ENCODE measurements at places on chromosomes 2 and 18.
A peak's percentile ranks its signal among the peaks of the same experiment; 100 is the strongest.

DNA sequence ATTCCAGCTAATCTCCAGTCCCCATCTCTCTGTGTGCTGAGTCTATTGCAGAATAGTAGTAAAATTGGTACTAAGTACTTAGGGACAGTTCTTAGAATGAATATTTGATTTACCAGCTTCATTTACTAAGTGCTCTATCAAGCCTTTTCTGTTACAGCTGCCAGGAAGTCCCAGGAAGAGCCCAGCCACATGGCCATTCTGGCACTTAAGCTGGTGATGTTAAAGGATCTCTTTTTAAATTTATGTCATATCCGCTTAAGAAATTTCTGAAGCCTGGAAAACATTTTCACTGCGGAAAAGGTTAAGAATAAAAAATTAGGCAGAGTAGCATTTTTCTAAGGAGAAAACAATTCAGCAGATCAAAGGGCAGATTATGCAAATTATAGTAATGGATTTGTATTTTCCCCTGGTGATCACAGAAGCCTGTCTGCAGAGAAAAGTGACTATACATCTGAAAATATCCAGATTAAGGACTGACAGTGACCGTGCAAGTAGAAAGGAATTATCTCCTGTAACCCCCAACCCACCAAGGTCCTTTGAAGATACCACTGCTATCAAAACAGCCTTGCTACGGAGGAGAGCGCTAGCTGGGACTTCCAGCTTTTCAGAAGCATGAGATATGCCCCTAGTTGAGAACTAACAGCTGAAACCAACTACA lies 260.8 kb downstream of the SH3BP4 start:
- DNase-seq: no peak

GRCh38 chr2:3793249-3793648 lies 89.9 kb downstream of the DCDC2C start:
- no peak for DNase-seq

GRCh38 chr2:168912466-168912865 lies 11.4 kb downstream of the G6PC2 start:
- no peak for DNase-seq

DNA sequence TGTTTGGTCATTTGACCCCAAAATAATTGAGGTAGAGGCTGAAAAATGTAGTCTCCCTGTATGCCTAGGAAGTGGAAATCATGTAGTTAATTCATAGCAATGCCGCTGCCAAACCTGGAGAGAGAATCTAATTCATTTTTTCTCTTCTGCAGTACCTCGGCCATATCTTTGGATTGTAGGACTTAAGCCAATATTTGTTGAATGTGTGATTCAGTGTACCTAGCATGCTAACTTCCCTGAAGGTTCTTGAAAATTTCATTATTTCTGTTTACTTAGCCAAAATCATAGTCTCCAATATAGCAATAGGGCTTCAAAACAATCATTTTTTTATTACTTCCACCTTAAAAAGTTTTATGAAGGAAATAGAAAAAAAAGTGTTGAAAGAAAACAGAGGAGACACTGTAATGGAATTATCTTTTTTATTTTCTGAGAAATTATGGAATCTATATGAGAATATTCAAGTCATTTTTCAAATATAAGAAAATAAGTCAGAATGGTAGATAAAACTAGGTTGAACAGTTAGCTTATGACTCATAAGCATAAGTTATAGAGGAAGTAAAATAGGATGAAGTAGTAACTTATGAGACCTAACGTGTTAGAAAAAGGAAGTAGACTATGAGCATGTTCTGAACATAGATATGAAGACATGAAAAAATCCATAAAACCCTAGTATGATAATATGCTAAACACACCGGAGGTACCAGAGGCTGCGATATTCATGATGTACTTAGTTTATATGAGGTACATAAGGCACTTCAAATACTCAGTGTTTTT lies 35.2 kb upstream of the CDH19 start:
- DNase-seq: no peak

DNA sequence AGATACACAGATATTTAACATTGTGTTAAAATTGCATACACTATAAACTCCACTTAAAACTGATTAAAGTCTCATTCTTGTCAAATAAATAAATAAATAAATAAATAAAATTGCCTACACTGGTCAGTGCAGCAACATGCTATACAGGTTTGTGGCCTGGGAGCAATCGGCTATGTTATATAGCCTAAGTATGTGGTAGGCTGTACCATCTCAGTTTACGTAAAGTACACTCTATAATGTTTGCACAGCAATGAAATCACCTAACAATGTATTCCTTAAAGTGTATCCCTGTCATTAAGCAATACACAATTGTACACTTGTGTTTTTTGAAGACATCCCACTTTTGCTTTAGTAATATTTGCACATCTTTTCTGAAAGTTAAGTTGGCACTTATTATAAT lies 337.7 kb upstream of the SETBP1 start:
- no peak for DNase-seq

GRCh38 chr2:11646530-11646929 lies 23.5 kb downstream of the NTSR2 start:
- DNase-seq: no peak

DNA sequence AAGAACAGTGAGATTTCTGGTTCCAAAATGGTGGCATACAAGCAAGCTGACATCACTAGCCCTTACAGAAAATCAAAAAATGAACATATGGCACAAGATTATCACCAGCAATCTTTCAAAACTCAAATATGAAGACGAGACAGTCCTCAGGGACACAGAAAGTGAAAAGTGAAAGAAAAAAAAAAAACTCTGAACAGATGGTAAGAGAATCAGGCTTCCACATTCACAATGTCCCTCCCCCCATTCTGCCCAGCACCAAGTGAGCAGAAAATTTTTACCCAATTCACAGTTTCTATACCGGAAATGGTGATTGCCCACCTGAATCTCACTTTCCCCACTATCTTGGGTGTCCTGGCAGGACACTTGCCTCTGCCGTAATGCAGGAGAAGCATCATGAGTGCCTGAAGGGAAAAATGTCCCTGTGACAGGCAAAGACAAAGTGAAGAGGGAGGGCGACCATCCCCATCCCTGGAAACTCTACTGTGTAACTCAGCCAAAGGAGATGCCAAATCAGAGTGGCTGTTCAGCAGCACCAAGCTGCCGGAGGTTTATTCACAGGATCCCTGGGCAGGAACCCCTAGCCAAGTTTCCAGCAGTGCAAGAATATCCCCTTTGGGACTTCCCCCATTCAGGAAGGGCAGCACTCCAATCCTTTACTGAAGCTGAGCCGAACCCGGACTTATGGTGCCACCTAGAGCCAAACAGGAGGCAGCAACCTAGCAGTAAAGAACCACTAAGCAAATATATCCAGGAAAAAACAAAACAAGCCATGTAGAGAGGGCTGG lies 312.2 kb downstream of the LRATD1 start:
- no peak for DNase-seq

- DNase-seq: no peak
Measured at GRCh38 chr2:237167934-237168333, 82.2 kb downstream of the COPS8 start.

- no peak for DNase-seq
Measured at GRCh38 chr2:2777876-2778275, 446.8 kb upstream of the MYT1L start.

DNA sequence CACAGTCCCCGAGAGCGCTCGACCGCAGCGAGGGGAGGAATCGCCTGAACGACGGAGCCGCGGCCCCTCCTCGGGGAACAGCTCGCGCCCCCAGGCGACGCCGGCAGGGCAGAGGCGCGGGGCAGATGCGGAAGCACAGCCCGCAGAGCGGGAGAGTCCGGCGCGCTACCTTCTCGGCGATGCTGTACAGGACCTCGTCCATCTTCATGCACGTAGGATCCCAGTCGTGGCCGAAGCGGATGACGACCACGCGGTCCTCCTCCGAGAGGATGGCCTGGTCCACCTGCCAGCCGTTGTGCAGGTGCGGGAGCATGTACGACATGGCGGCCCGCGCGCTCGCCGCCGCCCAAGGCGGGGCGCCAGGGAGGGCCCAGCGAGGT lies 302 bp downstream of the TXNL4A start:
- DNase-seq: no peak

DNA sequence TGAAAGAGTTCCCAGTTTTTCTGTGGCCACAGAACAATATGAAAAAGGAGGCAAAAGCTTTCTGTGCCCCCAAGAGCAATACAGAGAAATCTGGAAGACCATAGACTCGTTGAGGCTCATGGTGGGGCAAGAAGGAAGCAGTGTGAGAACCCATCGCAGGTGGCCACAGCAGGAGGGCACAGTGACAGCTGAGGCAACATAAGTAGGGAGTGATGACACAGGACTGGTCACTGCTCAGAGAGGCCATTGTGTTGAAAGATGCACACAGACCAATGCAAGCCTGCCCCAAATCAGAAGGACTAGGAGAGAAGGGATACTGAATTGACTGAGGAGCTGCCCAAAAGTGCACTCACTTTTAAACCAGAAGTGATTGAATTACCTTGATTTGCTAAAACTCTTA lies 483.6 kb downstream of the EPHA4 start:
- no peak for DNase-seq

DNA sequence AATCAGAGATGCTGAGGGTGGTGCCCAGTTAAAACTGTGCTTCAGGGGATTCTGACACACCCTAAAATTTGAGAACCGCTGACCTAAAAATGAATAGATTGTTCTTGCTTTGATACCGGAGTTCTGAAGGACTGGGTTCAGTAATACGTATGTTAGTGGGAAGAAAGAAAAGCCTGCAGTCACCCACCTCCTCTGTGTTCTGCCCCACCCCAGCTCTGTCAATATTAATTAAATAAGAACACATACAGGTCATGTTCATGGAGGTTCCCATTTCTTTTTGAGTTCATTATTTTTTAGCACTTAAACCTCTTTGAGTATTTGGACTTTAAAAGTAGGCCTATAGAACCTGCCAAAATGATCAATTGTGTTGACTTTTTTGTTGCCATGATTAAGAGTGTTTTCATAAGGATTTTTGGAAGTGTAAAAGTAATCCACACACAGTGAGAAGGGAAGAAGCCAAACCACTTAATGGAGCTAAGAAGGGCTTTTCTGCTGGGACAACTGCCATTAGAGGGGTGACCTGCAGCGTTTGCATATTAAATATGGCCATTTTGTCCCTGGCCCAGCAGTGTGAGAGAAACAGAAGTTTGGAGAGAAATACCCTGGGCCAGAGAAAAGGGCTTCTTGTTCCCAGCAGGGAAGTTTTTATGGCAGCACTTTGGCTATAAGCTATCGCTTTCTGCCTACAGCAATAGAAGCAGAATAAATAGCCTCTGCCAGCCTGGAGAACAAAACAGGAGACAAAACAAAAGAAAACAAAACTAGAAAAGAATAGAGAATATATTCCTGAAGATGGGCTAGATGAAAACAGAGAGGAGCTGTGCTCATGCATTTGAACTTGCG lies 80.7 kb upstream of the RNF152 start:
- no peak for DNase-seq

- no peak for DNase-seq
Measured at GRCh38 chr2:196442211-196442610, 197.3 kb upstream of the CCDC150 start.

GRCh38 chr2:23327887-23328286 lies 57.1 kb upstream of the KLHL29 start:
- no peak for DNase-seq

DNA sequence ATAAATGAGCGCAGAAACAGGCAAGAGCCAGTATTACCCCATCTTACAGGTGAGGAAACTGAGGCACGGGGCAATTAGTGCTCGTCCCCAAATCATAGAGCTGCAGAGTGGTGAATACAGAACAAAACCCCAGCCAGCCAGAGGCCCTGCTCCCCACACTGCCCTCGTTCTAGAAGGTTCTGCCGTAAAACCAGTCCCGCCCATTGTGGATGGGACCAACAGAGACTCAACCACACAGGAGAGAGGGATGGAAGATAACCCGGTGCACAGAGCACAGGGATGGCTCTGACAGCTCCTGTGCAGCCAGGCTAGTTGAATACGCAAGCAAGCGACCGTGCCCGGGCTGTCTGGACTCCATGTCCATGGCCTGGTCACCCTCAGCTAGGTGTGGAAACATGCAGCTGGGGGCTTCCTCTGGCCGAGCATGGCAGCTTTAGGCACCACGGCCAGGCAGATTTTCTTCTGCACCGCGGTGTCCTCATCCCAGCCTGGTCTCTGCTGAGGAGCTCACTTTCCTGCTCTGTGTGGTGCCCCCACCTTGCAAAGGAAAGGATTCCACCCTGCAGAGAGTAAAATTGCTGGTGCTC lies 146.4 kb downstream of the TPO start:
- DNase-seq: no peak

GRCh38 chr2:26020231-26020640 lies 13.6 kb upstream of the RAB10 start:
- no peak for DNase-seq

DNA sequence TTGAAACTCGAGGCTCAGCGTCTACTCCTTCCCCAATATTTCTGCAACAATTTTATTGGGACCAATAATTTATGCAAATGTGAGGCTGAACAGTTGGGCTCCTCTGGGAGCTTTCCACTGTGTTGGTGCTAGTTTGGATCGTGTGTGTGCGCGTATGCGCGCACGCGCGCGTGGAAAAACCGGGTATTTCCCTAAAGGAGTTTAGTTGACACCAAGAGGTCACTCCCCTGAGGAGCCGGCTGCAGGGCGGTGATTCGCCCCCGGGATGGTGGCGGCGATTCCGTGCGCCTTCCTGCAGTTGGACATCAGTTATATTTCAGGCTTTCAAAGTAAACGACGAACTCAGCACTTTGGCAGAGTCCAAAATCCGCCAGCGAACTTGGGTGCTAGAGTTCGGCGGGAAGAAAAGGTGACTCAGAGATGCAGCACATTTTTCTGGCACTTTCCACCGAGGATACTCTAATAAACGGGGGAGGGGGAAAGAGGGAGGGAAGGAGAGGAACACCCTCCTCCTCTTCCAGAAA lies 186.5 kb upstream of the FANCL start:
- peak; percentile 53 for DNase-seq

GRCh38 chr2:176967911-176968450 lies 244.6 kb upstream of the HNRNPA3 start:
- no peak for DNase-seq

DNA sequence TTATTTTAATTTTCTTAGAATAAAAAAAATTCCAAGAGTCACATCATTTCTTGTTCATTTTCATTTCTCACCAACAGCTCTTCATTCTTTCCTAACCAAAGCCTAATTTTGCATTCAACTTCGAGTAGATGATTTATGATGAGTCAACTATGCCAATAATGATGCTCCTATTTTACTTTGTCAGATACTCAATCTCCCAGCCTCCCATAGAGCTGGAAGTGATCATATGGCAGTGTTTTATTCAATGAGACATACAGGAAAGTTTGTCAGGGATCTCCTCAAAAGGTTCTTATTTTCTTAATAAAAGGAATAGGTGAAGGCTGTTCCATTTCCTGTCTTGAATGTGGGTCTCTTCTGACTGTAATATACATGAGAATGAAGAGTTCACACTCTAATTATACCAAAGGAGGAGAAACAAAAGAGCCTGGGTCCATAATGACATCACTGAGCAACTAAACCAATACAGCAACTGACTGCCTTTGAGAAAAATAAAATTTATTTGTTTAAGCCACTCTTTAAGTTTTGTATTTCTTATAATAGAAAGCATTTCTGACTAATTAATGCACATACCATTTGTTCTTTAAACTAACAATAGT lies 231.2 kb upstream of the CYP26B1 start:
- DNase-seq: no peak

GRCh38 chr18:45920367-45920766 lies 46.8 kb downstream of the EPG5 start:
- DNase-seq: peak; percentile 29

- no peak for DNase-seq
Measured at GRCh38 chr18:12288403-12288755, 19.7 kb upstream of the TUBB6 start.

- DNase-seq: no peak
Measured at GRCh38 chr2:85511008-85511811, 27.8 kb upstream of the MAT2A start.

GRCh38 chr2:172674034-172674967 lies 61.3 kb upstream of the RAPGEF4 start:
- DNase-seq: no peak
